CD4-positive, alpha-beta T cell treated with Interleukin-2 at 100 ng/mL for 4 hours (primary cell): ENCODE measurements at places on chromosomes 3 and 15.

DNA sequence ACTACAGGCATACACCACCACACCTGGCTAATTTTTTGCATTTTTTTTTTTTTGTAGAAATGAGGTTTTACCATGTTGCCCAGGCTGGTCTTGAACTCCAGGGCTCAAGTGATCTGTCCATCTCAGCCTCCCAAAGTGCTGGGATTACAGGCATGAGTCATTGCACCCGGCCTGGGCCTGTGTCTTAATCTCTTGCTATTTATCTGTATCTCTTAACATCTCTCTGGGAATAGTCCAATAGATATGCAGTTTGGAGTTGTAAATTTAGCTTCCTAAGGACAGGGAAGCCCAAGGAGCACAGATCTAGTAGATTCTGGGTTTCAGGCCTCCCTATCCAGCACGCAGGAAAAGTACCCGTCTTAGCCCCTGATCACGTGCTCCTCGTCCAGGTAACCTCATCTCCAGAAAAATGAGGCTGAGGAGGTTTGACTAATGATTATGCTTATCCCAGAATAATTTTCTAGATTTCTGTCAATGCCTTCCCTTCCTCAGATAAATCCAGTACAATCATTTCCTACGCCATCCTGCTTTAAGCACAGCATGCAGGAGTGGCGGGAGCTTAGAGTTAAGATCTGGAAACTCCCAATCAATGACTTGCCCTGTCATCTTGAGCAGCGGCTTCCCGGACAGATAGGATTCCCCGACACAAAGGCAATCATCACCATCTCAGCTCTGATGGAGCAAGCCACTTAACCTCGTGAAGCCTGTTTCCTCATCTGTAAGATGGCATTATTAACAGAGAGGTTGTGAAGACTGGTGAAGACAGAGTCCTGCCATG lies 12.3 kb upstream of the CTDSPL start:
- DNase-seq: no peak

DNA sequence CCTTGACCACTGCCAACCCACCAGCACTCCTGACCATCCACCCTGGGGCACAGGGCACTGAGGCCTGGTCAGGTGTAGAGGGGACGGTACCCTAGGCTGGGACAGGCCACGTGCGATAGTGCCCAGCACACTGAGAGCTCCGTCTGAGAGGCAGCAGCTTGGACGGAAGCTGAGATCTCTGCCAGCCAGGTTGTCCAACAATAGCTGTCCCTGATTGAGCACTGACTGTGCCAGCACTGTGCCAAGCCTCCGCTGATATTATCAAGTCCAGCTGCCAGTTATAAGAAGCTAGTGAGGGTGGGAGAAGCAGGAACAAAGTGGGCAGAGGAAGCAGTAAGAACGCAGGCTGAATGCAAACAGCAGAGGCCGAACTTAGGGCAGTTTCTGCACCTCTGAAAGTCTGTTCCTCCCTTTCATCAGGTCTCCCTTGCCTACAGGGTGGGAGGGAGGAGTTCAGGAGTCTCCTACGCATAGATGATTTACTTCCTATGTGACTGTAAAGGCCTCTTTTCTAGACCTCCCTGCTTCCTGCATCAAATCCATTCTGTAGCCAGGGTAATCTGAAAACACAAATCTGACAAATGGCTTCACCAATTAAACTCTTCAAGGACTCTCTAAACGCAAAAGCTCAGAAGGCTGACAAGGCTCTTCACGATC lies 29.7 kb downstream of the MRPS11 start:
- no peak for DNase-seq

GRCh38 chr15:71251584-71252043 lies 136.3 kb downstream of the THSD4 start:
- DNase-seq: no peak

DNA sequence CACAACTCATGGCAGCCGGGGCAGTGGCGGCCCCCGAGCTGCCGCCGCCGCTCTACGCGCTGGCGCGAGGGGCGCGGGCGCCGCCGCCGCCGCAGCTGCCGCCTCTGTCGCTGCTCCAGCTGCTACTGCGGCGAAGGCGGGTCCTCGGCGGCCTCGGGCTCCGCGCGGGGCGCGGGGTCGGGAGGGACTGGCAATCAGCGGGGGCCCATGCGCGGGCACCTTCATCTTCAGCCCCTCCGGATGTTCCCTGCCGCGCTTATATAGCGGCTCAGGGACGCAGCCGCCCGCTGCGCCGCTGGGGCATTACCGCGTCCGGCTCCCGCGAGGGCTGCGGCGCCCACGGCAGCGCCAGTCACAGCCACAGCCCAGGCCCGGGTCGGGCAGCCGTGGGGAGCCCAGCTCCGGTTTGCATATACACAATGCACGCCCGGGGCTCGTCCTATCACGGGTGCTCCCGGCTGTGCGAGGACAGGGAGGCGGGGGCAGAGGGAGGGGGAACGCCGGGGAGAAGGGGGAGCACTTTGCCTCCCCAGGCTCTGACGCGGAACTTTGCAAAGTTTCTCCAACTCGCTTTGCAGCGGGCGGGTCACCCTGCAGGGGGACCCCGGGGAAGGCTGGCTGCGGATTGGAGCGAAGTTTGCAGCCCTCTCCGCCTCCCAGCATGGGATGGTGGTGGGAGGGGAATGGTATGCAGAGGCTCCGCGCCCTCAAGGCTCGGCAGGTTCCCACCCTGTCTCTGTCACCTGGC lies at the start of gene VGLL3:
Gene VGLL3 (minus strand): TSS at position 416 of the 748 bp plus-strand sequence. CDS start 406 bp downstream, at position 10.
- no peak for DNase-seq

GRCh38 chr3:70728311-70728710 lies 415.9 kb upstream of the MDFIC2 start:
- no peak for DNase-seq

GRCh38 chr3:150419076-150419868 lies 11.2 kb downstream of the TSC22D2 start:
- no peak for DNase-seq

DNA sequence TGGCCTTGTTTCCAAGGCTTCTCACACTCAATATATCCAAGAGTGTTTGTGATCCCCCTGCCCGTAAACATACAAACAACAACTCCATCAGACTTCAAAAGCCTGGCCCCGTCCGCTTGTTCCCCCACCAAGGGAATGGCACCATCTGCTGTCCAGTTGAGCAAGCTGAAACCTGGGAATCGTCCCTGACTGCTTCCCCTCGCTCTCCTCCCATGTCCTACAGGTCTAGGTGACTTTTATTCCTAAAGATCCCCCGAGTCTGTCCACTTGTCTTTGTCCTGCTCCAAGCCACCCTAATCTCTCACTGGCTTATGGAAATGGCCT lies 27.9 kb upstream of the FAM174B start:
- no peak for DNase-seq

DNA sequence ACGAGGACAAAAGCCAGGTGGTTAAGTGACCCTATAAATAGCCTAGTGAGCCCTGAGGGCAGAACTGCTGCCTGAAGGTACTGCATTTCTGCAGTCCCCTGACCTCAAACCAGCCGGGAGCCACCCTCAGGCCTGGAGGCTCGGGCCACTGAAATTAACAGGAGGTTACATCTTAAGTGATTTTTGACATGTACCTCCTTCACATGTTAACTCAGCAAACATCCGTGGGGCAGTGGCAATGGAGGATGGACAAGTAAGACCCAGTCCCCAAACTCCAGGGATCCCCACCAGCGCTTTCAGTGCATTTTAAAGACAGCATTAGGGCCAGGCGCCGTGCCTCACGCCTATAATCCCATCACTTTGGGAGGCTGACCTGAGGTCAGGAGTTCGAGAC lies 26.2 kb downstream of the PSTPIP1 start:
- no peak for DNase-seq

GRCh38 chr3:37171144-37171543 lies 3.2 kb downstream of the LRRFIP2 start:
- no peak for DNase-seq

DNA sequence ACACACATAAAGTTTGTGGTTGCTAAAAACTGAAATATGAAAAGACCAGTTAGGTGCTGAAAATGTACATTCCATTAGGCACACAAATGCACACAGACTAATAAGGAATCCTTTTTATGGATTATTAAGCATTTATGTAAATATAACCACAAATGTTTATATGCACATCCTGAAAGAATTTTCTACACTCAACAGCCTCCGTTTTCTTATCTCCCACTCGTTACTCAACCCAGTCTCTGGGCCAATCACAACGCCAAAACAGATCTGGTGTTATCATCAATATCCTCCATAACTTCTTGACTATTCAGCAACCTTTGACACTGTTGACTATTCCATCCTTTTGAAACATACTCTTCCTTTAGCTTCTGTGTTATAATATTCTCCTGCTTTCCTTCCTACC lies 136.4 kb downstream of the ATP8B4 start:
- DNase-seq: no peak
